ENCODE measurements at places on chromosomes 13 and 19.

GRCh38 chr19:18571564-18572344 lies at the start of gene UBA52:
Gene UBA52, plus strand, starts transcription at chr19:18571857. Its CDS starts 1,444 bp downstream, at chr19:18573301.
- peak; percentile 95 for DNase-seq

- DNase-seq, result no peak
Observed at GRCh38 chr19:47375694-47376588, 26.8 kb downstream of the DHX34 start.

- DNase-seq, result peak; percentile 93
Observed at GRCh38 chr19:12847159-12848139, 9.1 kb downstream of the MAST1 start.

GRCh38 chr13:40465015-40465390 lies 201.4 kb downstream of the FOXO1 start:
- no peak for DNase-seq

DNA sequence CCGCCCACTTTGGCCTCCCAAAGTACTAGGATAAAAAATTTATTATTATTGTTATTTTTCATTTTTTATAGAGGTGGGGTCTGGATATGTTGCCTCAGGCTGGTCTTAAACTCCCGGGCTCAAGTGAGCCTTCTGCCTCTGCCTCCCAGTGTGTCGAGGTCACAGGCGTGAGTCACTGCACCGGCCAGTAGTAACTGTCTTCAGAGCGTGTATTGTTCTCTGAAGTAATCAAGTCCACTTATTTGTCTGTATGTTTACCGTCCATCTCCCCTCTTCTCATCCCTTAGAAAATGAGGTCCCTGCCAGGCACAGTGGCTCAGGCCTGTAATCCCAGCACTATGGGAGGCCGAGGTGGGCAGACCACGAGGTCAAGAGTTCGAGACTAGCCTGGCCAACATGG lies 18.2 kb upstream of the SULT2B1 start:
- no peak for DNase-seq

- no peak for DNase-seq
Observed at GRCh38 chr13:76993021-76993420, 1.1 kb downstream of the CLN5 start.

GRCh38 chr19:34269489-34269888 lies 15.1 kb downstream of the GARRE1 start:
- no peak for DNase-seq

DNA sequence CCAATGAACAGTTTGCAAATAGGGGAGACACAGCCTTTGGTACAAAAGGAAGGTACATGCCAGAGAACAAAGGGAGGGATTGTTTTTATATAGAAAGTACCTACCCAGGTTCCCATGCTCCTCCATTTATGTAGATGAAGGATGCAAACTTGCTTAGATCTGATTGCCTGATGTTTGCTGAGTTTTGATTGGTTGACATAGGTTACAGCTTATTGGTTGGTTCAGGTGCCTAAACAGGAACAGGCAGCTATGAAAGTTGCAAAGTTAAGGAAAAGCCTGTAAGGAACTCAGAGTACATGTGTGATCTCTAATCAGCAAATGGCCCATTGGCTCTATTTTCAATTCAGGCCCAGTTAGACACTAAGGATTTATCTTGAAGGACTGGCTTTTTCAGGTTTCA lies 6.5 kb upstream of the NAA16 start:
- DNase-seq, result no peak

DNA sequence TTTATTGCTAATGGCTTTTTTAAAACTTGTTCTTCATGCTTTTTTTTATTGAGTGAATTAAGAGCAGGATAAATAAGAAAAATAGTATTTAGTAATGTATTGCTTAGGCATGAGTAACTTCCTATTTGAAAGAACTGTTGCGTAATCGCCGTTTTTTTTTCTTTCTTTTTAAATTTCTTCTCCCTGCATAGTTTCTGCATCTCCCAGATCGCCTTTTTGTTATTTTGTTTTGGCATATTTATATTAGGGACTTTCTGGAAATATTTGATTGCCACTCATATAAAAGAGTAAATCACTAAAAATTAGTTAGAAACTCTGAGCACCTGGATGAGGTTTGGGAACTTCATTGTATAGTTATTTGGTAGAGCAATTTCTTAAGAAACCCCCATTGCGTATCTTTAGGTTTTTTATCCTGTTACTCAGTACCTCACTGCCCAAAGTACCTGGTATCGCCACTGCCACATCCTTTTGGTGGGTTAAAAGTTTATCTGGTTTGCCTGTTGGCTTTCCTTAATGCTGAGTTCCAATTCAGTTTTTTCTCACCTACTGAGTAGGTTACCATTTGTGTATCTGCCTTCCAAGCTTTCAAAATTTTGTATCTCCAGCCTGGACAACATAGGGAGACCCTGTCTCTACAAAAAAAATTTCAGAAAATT lies 36.2 kb upstream of the LPAR6 start:
- no peak for DNase-seq

DNA sequence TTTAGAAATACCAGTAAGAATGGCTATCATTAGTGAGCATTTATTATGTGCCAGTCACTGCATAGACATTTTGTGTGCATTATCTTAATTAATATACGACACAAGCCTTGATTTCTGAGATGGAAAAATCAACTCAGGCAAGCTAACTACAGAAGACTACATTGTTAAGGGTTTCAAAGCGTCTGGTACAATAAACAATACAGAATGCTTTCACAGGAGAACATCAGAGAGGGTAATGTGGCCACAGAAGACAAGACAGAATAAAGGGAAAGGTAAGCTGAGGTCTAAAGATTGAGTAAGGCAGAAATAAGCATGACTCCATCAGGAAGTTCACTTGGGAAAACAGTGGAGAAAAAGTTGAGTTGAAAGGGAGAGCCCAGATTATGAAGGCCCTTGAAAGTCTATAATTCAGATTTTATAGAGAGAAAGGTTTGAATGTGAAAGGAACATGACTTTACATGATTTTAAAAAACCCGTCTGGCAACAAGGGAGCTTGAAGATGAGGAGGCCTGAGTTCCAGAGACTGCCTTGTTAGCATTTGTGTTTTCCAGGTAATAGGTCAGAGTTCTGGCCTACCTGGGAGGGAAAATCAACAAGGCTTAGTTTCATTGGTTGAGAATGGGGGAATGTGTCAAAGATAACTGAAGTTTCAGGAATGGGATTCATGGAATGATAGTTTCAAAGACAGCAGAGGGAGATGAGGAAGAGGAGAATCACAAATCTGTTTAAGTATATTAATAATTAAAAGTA lies 1.8 kb upstream of the MBNL2 start:
- no peak for DNase-seq

- no peak for DNase-seq
Observed at GRCh38 chr19:44869733-44870470, 21.2 kb upstream of the TOMM40 start.

DNA sequence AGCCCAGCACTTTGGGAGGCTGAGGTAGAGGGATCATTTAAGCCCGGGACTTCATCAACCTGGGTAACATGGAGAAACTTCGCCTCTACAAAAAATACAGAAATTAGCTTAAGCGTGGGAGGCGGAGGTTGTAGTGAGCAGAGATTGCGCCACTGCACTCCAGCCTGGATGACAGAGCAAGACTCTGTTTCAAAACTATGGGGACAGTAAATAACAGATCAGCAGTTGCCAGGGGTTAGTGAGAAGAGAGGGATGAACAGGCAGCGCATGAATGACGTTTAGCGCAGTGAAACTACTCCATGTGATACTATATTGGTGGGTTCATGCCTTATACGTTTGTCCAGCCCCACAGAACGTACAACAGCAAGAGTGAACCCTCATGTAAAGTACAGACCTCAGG lies 7.1 kb upstream of the ICAM3 start:
- no peak for DNase-seq

- DNase-seq, result no peak
Observed at GRCh38 chr13:42049454-42049813, 986 bp downstream of the DGKH start.

DNA sequence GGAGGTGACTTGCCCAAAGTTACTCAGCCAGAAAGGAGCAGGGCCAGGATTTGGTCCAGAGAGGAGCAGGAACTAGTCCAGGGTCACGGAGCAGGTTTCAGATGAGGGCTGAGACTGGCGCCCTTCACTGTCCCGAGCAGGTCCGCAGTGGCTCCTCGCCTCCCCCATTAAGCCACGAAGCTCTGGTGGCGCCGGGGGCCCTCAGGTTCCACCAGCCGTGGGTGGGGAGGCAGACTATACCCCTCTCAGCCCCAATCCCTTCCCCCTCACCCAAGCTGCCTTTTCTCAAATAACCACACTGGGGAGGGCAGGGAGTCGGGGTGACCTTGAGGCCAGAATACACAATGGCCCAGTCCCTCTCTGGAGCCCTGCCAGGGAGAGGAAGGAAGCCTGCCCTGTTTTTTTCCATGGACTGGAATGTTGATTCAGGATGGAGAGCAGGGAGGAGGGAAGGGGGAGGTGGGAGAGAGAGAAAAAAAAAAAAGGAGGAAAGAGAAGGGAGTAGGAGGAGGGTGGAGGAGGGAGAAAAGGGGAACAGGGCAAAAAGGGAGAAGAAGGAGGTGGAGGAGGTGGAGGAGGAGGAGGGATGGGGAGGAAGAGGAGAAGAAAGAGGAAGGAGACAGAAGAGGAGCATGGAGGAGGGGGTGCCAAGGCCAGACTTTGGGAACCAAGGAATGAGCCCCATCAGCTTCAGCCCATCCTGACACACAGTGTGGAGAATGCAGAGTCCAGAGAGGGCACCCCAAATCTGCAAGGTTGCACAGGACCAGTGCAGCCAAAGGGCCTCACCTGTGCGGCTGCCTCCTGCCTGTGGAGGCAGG lies 19.7 kb downstream of the CEACAM16 start:
- DNase-seq, result no peak

- DNase-seq, result peak; percentile 11
Observed at GRCh38 chr13:32669030-32669646, 82.9 kb downstream of the PDS5B start.

- no peak for DNase-seq
Observed at GRCh38 chr19:29569038-29569911, 36.8 kb upstream of the POP4 start.

GRCh38 chr13:111245576-111246384 lies 74.7 kb upstream of the TEX29 start:
- DNase-seq, result no peak

- DNase-seq, result no peak
Observed at GRCh38 chr13:28435917-28436316, 59.0 kb downstream of the FLT1 start.

- DNase-seq, result no peak
Observed at GRCh38 chr19:21891086-21891485, 55.1 kb upstream of the ZNF43 start.

- no peak for DNase-seq
Observed at GRCh38 chr19:15101479-15102082, 5.6 kb upstream of the SYDE1 start.

DNA sequence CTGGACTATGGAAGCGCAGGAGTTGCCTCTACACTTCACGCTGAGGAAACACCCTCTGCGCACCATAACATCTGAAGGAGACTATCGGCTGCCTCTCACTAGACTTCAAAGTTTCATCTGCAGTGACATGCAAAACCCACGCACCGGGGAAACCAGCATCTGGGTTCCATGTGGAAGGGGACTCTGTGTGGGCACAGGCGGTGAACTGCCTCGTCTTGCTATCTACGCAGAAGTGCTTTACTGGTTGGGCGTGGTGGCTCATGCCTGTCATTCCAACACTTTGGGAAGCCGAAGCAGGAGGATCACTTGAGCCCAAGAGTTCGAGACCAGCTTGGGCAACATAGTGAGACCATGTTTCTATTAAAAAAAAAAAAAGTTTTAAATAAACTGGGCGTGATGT lies 116.4 kb downstream of the STK24 start:
- no peak for DNase-seq

DNA sequence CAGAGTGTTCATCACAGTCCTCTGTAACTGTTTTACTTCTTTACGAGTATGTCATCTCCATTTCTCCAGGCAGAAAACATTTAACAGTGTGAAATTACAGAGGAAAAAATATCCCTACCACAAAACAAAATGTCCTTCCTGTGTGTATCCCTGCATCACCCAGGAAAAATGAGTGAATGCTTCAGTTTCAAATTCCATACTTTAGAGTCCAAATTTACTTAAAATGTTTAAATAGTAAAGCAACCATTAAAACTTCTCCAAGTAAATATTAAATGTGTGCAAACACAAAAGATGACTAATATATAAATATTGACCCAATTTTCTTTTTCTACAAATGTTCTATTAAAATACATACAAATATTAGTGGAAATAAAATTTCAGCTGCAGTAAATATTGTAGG lies 1016.6 kb upstream of the PCDH20 start:
- no peak for DNase-seq
